Prostate gland (tissue), 2 donors: ENCODE measurements at places on chromosomes 7 and 10.

DNA sequence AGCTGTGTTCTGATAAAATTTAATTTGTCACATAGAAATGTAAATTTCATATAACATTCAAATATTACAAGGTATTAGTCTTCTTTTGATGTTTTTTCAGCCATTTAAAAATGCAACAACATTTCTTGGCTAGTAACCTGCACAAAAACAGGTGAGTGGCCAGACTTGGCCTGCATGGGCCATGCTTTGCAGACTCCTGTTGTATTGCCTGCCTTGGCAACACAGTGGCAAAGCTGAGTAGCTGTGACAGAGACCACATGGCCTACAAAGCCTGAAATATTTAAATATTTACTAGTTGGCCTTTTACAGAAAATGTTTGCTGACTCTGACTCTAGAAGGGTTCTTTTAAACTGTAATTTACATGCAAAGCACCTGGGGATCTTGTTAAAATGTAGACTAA, 13.5 kb upstream of the TBX20 start:
- DNase-seq, result no peak

GRCh38 chr10:114498413-114499111, 94.3 kb upstream of the AFAP1L2 start:
- no peak for DNase-seq

DNA sequence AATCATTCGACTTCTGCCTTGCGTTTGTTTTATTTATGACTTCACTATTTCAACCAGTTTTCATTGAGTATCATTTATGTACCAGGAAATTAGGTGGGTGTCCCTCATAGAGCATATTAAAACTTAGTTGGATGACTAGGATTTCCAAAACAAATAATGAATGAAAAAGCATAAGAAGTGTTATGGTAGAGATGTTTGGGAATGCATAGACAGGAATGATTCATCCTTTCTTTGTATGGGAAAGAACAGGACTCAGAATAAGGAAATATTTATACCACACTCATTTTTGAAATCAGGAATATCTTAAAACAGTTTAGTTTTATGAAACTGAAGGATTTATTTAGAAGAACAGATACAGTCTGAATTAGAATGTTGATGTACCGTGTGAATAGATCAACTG, 315.7 kb downstream of the EXOC4 start:
- DNase-seq, result no peak

DNA sequence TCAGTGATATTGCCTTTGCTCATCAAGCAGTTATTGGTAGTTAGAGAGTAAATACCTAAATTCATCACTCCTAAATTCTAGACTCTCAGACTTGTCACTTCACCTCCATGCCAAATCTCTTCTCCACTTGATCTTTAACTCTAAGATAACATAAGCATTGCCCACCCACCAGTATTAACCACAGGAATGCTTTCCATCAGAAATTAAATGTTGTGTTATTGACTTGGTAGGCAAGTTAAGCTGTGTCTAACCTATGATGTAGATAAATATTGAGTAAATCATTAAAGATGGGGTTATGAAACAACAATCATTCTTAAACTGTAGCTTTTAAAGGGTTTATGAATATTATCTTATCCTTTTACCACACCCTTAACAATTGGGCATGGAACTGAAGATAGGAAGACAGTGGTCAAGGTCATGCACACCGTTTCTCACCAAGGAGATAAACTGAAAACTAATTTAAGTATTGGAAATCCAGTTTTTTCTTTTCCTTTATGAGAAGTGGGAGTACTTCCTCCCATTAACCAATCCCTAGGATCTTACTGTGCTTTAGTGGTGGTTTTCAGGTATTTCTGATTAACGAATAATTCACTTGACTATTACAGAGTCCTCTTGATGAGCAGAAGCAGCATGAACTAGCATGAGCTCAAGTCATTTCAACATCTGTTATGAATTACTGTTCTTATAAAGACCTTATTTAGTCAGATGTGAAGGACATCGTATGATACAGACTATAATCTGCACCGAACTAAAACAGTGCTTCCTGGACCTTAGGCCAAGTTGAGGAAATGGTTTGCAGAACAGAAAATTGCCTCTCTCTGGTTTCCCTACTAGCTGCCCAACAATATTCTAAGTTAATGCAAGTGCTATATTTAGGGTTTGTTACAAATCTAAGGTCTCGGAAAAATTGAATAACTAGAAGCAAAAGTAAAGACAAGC, 142.0 kb downstream of the LCOR start:
- DNase-seq, result no peak

GRCh38 chr10:109403551-109403950, 519.8 kb downstream of the XPNPEP1 start:
- no peak for DNase-seq

GRCh38 chr10:88389456-88389855, 193.7 kb downstream of the RNLS start:
- peak; percentile 39 for DNase-seq

DNA sequence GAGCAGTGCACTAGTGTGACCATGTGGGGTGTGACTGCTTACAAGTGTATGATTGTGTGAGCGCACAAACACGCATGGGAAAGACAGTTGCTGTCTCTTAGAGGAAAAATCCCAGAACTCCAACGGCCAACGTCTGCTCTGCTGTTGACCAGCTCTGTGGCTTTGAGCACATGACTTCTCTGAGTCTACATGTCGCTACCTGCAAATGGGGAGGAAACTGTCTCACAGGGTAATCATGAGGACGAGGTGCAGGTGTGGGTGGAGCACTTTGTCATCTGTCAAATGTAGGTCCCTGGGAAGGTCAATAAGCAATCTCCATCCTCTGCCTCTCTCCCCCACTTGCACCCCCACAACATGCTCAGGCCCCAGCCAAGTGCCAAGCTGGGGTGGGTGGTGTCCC, 31.2 kb upstream of the TLX1 start:
- DNase-seq, result no peak

GRCh38 chr7:37216923-37217322, 231.7 kb downstream of the ELMO1 start:
- no peak for DNase-seq

GRCh38 chr10:132637477-132638129, 100.0 kb downstream of the INPP5A start:
- peak; percentile 39 for DNase-seq

- no peak for DNase-seq
Measured at GRCh38 chr10:28902215-28902614, 224.9 kb downstream of the BAMBI start.

- no peak for DNase-seq
Measured at GRCh38 chr10:78045237-78045636, 11.6 kb downstream of the RPS24 start.

DNA sequence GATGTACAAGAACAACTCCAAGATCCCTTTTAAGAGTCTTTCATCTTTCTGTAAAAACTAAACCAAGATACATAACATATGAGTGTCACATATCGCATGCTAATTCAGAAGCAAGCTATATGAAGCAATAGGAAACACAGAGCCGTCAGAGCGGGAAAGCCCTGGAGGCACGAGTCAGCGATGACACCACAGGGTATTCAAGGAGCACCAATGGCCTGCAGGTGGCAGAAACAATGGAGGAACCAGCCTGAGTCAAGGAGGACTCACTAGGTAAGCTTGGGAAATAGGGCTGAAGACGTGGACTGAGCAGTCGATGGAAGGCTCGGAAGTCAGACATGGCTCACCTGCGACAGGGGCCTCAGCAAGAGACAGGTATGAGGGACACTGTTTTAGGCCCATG, 214.4 kb downstream of the FAM107B start:
- DNase-seq, result no peak

GRCh38 chr7:44158096-44158872, 17.2 kb upstream of the MYL7 start:
- no peak for DNase-seq

DNA sequence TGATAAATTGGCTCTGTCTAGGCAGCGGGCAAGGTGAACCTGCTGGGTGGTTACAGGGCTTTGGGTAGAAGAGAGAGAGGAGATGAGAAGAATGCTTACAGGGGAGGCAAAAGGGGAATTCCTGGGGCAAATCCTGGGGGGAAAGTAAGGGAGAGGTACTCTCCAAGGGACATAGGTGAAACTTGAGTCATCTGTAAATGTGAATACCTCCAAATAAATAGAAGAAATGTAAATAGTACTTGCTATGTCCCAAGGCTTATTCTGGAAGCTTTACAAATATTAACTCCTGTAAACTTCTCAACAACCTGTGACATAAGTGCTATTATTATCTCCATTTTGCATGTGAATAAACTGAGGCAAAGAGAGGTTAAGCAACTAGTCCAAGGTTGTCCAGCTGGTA, 57.7 kb upstream of the CDK13 start:
- DNase-seq, result no peak

DNA sequence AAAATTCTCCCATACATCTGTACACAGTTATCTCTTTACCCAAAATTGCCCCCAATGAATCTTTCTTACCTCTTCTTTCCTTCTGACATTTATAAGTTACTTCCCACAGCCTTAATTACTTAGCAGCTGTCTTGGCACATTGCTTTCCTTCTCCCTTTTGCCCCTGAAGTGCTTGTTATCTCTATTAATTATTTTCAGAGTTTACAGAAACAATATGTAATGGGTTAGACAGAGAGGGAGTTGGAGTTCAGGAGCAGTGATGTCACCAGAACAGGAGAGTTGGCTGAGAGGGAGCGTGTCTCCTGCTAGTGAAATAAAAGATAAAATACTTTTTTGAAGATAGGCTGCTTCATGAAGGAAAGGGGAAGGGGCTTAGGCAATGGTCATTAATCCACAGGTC, 57.4 kb downstream of the ITGB8 start:
- no peak for DNase-seq

DNA sequence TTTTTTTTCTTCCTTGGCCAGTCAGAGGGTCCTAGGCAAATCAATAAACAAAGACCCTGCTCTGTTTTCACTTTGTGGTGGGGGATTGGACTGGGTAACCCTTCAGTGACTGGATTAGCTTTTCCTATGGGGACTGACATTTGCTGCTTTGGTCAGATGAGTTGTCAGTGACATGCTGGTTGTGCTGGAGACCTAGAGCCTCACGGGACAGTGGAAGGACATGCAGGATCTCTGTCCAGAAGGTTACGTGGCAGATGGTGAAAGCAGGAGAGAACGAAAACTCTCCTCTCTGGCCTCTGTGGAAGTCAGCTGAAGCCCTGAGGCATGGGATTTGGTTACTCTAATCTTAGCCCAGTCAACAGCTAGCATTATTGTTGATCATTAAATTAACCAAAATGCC, 90.0 kb upstream of the BMPER start:
- DNase-seq, result no peak

- no peak for DNase-seq
Measured at GRCh38 chr7:128777156-128778123, 1.8 kb upstream of the OPN1SW start.

GRCh38 chr7:5624386-5625365, 156.8 kb downstream of the RNF216 start:
- no peak for DNase-seq

- DNase-seq, result no peak
Measured at GRCh38 chr7:88686468-88687229, 72.9 kb upstream of the ZNF804B start.

DNA sequence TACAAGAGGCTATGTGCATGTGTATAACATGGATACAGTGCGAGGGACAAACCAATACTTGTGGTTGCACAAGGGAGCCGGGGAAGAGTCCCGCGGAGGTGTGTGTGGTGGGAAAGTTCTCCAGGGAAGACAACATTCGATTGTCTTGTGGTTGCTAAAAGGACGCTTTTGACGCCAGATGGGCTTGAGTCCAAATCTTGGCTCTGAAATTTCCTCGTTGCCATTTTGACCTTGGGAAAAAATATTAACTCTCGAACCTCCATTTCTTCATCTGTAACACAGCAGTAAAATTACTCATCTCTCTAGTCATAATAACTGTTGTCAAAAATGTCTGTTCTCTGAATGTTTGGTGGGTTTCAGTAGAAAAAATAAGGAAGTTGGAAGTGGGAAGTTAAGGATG, 16.5 kb downstream of the PLXDC2 start:
- no peak for DNase-seq

DNA sequence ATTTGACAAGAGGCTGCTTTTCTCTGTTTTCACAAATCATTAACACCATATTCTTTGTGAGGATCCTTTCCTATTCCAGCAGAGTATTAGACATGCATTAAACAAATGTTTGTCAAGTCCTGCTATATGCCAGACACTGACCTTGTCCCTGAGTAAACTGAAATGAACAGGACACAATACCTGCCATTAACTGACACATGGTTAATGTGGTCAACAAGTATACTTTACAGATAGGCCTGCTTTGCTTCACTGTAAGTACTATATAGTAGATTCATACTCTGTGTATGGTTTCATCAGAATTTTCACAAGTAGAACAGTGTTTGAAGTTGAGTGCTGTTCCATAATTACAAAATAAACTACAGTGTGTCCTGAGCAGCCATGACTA, 5.9 kb downstream of the TNKS2 start:
- no peak for DNase-seq

GRCh38 chr7:121480566-121481335, 84.6 kb upstream of the FAM3C start:
- no peak for DNase-seq

GRCh38 chr10:101710059-101710695, 15.2 kb upstream of the FBXW4 start:
- DNase-seq, result no peak

GRCh38 chr7:42930889-42931288, 1.1 kb downstream of the PSMA2 start:
- no peak for DNase-seq

DNA sequence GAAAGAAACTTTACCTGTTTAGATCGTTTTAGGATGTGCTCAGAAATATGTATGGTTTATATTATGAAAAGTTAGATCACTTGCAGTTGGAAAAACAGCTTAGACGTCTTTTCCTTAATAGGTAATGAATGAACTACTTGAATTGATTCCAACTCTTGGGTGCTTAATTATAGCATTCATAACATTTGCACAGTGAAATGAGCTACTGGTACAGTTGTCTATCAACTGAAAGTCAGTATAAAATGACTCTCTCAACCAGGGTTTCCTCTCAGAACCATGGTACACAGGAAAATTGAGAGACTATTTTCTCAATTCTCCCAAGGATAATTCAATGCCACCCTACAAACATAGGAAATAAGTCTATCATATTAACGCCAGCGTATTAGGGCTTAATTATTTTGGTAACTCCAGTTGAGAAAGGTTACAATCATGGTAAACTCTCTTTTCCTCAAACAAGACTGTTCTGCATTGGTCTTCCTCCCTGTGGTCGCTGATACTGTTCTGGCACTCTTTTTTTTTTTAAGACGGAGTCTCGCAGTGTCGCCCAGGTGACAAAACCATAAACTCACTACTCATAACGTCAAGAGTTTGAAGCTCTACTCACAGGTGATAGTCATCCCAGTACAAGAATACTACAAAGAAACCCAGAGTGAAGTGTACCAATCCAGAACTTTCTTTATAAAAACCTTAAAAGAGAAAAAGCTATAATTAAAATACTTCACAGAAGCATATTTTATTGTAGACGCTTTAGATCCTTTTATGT, 2.0 kb downstream of the ANLN start:
- DNase-seq, result no peak

GRCh38 chr7:93055543-93056107, 62.2 kb downstream of the SAMD9 start:
- DNase-seq, result no peak
